ENCODE measurements at places on chromosomes 5 and 9.

- DNase-seq = no peak
Measured at GRCh38 chr5:148540647-148541046, 113.7 kb downstream of the HTR4 start.

DNA sequence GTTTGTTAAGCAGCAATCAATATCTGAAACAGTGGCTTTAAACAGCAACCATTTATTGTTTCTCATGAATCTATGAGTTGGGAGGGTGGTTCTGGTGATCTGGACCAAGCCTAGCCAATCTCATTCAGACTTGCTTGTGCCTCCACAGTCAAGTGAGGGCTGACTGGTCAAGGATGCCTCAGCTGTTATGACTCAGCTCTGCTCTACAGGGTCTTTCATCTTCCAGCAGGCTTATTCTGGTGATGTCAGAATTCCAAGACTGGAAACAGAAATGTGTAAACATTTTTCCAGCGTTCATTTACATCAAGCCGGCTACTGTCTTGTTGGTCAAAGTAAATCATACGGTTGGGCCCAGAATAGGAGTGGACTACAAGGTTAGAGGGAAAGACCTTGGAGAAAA, 2.5 kb upstream of the PIP5K1B start:
- no peak for DNase-seq

DNA sequence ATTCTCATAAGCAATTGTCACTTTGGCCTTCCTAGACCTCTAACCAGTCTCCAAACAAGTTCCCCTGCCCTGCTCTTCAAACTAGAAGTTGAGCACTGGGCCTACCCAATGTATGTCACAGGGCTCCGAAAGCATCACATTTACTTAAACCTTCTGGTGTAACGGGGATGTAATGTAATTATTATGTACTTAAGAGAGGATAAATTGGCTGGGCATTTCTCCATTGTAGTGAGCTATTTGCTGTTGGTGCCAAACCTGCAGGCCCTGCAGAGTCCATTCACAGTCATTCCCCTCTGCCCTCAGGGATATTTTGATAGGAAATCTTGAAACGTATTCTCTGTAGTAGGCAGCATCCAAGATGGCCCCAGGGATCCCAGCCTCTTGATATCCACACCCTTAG, 64.2 kb upstream of the GNE start:
- DNase-seq = no peak

GRCh38 chr5:85049020-85049419, 664.3 kb upstream of the EDIL3 start:
- peak; percentile 79 for DNase-seq

GRCh38 chr5:132385326-132386105, 16.0 kb downstream of the SLC22A5 start:
- DNase-seq = peak; percentile 40

GRCh38 chr9:81058782-81059181, 630.6 kb downstream of the TLE1 start:
- DNase-seq = peak; percentile 27

- DNase-seq = no peak
Measured at GRCh38 chr5:67462147-67462546, 265.5 kb upstream of the CD180 start.

DNA sequence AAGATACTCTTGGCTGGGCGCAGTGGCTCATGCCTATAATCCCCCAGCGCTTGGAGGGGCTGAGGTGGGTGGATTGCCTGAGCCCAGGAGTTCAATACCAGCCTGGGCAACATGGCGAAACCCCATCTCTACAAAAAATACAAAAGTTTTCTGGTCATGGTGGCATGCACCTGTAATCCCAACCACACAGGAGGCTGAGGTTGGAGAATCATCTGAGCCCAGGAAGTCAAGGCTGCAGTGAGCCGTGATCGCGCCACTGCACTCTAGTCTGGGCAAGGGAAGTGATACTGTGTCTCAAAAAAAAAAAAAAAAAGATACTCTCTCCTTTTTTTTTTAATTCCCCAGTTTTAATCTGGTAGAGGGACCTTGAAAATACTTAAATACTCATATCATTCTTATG, 15.0 kb downstream of the ANKRD33B start:
- DNase-seq = no peak

DNA sequence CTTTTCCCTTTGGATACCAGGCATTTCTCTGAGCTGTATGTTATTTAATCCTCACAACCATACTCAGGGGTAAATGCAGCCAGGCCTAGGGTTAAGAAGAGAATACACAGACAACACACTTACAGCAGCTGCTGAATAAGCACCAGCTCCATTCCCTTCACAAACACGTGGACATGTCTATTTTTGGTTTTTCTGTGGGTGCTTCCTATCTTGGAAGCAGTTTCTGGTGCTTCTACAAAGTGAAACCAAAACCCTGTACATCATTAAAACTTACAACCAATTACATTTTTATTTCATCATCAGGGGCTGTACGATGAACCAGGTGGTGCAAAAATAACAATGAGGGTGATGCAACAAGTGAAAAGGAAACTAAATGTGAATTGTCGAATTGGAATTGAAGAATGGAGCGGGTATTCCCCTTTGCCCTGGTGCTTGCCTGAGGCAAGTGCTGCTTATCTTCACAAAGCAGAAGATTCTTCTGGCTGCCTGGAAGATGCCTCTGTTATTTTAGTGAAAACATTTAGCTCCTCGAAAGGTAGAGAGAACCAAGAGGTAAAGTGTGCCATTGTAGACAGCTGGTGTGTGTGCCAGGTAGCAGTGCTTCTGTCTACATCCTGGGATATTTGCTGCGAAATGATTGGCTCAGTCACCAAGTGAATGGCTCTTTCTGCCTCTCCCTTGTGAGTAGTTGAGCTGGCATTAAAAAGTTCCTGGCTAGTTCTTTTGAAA, 18.6 kb upstream of the IFNB1 start:
- peak; percentile 26 for DNase-seq

- no peak for DNase-seq
Measured at GRCh38 chr5:34751807-34752736, 86.9 kb upstream of the TTC23L start.

DNA sequence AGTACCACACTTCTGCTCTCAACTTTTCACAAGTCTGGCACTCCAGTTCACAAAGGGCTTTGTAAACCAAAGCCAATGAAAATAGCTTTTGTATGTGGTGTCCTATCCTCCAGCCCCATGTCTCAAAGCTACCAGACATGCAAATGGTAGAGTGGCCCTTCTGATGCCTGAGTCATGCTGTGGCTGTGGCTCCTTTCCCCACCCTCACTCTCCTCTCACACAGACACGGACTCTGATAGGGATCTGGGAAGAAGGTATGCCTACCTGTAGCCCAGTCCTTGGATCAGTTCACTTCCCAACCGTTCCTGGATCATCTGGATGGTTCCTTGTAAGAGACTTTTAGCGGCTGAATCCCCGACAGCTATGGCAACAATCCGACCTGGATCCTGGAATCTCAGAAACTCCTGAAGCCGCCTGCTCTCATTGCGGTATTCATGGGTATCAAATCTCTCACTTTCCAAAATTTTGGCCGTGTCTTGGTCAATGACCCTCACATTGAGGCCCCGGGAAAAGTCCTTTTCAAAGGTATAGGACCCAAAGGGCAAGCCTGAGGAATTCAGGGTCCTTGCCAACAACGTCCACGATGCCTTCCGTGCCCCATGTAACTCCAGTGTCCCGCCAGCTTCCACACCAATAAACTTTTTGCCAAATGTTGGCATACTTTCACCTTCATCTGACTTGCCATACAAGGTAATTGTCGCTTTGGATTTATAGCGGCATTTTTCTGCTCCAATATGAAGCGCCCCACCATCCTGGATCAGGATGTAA, 23.4 kb downstream of the CEMIP2 start:
- peak; percentile 41 for DNase-seq

- peak; percentile 71 for DNase-seq
Measured at GRCh38 chr5:135308752-135309151, 90.3 kb downstream of the MACROH2A1 start.

DNA sequence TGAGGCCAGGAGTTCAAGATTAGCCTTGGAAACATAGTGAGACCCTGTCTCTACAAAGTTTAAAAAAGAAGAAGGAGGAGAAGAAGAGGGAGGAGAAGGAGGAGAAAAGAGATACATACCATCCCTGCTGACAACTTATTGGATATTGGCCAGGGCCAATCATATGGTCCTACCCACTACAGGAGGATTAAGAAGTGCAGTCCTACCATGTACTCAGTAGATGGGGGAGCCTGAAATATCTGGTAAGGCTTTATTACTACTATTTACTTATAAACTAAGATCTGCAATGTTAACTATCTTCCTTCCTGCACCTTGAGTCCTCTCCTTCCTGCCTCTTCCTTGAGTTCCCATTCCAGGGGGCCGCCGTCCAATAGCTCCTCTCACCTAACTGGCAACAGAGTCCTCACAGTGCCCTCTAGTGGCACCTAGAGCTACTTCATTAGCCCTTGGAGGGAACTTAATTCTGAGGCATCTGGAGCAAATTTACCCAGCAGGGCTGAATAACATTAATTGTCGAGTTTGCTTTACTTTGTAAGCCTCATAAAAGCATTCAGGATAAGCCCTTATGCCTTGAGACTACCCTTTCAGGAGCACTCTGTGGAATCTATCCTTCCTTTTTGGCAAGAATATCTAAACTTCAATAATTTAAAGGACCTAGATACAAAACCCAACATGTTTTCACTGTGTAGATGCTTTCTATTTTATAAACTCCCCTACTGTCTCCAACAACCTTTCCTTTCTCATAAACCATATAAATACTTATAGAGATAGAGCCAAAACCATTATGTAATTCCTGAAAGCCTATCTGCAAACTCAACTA, 39.1 kb upstream of the RANBP6 start:
- peak; percentile 56 for DNase-seq

DNA sequence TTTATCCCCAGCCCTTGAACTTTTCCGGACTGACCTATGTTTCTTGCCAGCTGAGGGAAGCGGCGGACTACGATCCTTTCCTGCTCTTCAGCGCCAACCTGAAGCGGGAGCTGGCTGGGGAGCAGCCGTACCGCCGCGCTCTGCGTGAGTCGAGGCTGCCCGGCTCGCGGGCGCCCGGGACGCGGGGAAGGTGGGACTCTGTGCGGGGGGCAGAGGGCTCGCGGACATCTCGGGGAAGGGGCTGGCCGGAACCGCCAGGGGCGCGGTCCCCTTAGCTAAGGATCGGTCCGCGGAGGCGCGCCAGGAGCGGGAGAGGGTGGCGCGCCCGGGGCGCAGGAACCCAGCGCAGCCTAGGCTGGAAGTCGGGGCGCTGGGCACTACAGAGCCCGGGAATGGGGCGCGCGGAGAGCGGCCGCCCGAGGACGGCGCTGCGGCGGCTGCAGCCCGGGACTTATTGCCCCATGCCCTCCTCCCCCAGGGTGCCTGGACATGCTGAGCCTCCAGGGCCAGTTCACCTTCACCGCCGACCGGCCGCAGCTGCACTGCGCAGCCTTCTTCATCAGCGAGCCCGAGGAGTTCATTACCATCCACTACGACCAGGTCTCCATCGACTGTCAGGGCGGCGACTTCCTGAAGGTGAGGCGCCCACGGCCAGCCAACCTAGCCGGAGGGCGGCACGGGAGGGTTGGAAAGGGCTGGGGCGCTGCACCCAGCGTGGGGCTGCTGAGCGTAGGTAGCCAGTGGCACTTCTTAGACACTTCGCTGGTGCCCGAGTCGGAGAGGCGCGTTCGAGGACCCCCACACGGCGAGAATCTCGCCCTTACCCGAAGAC, 922 bp downstream of the CRHBP start:
- peak; percentile 59 for DNase-seq

- no peak for DNase-seq
Measured at GRCh38 chr5:65738305-65738704, 16.3 kb downstream of the NLN start.

DNA sequence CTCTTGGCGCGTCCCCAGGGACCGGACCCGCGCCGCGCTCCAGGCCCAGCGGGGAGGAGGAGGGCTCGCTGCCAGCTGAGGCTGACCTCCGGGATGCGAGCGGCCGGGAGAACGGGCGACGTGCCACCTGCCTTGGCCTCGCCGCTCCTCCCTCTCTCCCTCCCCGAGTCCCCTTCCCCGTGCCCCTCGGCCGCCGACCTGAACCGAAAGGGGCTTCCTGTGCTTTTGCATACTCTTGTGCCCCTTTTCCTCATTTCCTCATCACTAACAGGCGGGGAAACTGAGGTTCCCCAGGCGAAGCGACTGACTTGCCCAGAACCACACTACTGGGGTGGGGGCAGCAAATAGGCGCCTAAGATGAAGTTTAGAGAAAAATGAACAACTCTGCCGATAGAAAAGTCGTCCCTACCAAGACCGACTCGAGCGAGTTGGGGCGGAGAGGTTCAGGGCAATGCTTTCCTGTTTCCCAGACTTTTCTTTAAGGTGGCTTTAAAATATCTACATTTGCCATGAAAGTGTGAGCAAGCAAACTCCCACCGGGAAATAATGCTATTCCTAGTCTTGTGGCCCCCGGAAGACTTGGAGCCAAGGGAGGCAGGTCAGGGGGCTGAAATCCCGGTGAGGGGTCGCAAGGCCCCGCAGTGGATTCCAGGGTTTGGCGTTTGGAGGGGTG, 580 bp upstream of the DUSP1 start:
- peak; percentile 58 for DNase-seq

- DNase-seq = peak; percentile 31
Measured at GRCh38 chr9:110543631-110544051, 35.9 kb downstream of the SVEP1 start.

DNA sequence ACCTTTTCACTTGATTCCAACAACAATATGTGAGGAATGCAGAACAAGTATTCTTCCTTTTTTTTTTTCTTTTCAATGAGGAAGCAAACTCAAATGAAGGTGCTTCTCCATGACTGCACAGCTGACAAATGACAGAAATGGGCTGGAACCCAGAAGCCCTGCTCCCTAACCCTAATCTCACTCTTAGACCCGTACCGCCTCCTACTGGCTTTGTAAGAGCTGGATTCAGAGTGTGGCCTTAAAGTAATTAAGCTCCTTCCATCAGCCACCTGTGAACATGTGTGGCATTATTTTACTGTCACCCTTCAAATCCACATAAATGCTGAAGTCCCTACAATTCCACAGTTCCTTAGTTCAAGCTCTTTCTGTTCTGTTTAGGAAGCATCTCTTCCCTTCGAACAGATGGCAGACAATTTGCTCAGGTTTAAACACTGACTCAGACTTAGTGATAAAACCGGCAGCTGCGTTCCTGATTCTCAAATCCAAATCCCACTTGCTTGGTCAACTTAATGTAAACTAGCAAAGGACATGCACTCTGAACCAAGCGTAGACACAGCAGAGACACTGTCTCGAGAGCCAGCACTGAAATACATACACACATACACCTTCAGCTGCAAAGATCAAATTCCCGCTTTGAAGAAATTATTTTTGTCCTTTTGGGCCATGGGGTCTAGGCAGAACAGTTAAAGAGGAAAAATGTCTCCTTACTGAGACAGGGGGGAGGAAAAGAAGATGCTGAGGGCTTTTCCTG, 316.7 kb upstream of the TLE4 start:
- peak; percentile 23 for DNase-seq

DNA sequence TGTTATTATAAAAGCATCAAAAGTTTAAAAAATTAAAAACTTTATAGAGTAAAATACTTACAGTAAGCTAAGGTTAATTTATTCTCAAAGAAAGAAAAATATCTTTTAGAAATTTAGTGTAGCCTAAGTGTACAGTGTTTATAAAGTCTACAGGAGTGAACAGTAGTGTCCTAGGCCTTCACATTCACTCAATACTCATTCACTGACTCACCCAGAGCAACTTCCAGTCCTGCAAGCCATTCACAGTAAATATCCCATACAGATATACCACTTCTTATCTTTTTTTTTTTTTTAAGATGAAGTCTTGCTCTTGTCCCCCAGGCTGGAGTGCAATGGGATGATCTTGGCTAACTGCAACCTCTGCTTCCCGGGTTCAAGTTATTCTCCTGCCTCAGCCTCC, 73.1 kb upstream of the FST start:
- DNase-seq = peak; percentile 87

Data from fibroblast of lung (primary cell).